Neural crest cell (in vitro differentiated cells): ENCODE measurements at places on chromosomes 5 and 9. TPM values are rescaled to one million over a fixed set of nuclear protein-coding genes. Genes with fewer than 3 reads are reported as not detected.

SLC34A3 gene
- total RNA-seq, result not detected in 2 replicates

CCDC183 gene
- total RNA-seq, result 0.93 and 1.4 TPM in 2 replicates

NAIF1 gene
- total RNA-seq, result 9.8 and 11.8 TPM in 2 replicates

GNE gene
- total RNA-seq, result 24.6 and 25.8 TPM in 2 replicates
